Stimulated activated CD8-positive, alpha-beta memory T cell treated with anti-CD3 and anti-CD28 coated beads, Interleukin-7, amount 100 ng/mL, for 4 hours (primary cell): ENCODE measurements at places on chromosomes 3 and 15.

DNA sequence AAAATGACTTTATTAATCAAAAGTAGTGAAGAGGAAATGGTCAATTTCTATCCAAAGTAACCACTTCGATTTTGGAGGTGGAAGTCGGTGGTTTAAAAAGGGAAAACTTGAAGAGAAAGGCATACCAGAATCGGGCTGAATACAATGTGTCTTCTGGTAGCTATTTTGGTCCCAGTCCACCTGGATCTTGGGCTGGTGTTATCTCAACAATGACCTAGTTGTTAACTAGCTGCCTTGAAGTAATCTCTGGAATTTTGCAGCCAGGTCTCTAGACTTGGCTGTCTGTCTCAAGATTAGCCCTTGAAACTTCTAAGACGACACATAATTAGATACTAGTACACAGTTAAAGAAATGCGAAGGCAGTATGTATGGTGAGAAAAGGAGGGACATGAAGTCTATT lies 409.8 kb downstream of the GRM7 start:
- no peak for DNase-seq

- DNase-seq = no peak
These were observed 22.5 kb upstream of the PPIB start for GRCh38 chr15:64185146-64185911.

DNA sequence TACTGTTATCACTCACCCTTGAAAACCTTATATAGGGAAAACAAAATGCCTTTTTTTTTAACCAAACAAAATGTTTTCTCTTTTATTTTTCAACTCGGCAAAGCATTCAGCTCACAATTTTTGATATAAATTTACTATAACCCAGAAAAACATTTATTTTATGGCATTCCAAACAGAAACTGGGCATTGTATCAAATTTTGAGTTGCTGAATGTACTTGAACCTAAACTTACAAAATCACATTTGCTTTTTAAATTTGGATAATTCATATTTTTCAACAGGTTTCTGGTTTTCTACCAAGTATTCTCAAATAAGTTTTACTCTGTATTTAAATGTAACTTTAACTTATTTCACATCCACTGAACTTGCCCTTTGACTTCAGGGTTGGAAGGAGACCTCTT lies 405.6 kb downstream of the GRM7 start:
- DNase-seq = no peak

DNA sequence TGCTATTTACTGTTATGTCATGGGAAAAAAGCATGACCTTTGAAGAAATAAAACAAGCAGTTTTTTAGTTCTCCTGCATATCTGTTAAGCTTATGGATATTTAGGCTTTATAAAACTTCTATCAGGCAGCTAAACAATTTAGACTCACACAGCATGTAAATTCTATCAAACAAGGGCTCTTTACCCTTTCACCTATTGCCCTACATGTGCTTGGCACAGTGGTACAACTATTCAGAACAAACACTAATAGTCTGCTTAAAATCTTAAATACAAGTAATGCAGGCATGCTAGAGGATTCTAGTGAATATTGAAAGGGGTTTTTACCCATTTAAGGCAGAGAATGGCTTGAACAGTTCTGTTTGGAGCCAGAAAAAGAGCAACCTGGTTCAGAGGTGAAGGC lies 23.4 kb upstream of the NANOGP8 start:
- no peak for DNase-seq

GRCh38 chr3:40631341-40631995 lies 106.7 kb downstream of the ZNF621 start:
- no peak for DNase-seq

DNA sequence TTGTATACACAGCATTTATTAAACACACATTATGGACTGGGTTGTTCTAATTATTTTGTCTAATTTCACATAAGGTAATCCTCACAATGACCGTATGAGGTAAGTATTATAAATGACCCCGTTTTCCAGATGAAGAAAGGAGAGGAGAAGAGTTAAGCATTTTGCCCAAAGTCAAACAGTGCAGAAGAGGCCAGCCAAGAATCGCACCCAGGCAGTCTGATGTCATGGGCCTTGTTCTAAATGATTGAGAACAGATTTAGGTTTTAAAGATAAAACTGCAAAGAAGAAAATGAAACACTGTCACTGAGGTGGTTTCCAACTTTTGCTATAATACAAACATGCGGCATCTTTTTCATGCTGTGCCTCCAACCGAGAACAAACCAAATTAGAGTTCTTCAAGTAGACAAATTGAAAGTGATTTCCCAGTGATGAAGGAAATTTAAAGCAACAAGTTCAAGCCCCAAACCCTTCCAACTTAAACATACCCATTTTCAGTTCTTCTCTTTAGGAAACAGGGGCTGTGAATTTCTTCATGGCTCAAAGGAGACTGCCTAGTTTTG lies 155.3 kb downstream of the THRB start:
- no peak for DNase-seq

GRCh38 chr15:76951220-76951619 lies 19.7 kb downstream of the RCN2 start:
- DNase-seq = no peak

GRCh38 chr3:101216710-101217465 lies 103.5 kb downstream of the IMPG2 start:
- no peak for DNase-seq

- no peak for DNase-seq
These were observed 200.0 kb downstream of the ZNF385D start for GRCh38 chr3:21551019-21551418.

DNA sequence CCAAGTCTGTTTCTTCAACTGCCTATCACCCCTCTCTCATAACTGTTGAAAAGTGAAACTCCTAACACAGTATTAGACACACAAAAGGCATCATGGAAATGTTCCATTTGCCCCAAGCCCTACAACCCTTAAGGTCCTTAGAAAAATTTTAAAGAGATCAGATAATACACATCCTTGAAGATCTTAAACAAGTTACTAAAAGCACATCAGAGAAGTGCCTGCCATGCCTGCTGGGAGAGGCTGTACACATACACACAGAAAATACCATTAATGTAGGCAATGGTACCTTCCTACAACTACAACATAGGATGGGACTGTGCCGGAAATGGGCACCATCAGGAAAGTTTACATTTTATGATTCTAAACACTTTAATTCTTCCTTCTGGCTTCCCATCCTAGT lies 3.3 kb downstream of the ADAM10 start:
- DNase-seq = no peak

GRCh38 chr3:121951291-121951919 lies 57.2 kb downstream of the SLC15A2 start:
- no peak for DNase-seq

DNA sequence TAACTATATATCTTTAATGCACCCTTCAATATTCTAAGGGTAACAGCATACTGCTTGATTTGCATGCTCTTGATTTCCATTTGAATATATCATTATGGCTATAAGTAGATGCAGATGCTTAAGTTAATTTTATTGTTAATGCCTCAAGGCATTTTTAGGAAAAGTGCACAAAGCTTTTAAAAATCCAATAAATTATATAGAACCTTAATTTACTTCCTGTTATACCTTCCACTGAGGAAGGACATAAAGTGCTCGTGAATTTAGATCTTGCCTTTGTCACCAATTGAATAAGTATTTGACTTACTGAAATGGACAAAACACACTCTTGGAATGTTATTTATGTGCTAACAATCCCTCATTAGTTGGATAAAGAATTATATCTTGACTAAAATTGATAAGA lies 276.7 kb upstream of the CCDC54 start:
- DNase-seq = no peak

GRCh38 chr15:44646460-44646859 lies 17.0 kb downstream of the SPG11 start:
- no peak for DNase-seq

- DNase-seq = no peak
These were observed 10.7 kb upstream of the SHISA5 start for GRCh38 chr3:48514431-48515227.

DNA sequence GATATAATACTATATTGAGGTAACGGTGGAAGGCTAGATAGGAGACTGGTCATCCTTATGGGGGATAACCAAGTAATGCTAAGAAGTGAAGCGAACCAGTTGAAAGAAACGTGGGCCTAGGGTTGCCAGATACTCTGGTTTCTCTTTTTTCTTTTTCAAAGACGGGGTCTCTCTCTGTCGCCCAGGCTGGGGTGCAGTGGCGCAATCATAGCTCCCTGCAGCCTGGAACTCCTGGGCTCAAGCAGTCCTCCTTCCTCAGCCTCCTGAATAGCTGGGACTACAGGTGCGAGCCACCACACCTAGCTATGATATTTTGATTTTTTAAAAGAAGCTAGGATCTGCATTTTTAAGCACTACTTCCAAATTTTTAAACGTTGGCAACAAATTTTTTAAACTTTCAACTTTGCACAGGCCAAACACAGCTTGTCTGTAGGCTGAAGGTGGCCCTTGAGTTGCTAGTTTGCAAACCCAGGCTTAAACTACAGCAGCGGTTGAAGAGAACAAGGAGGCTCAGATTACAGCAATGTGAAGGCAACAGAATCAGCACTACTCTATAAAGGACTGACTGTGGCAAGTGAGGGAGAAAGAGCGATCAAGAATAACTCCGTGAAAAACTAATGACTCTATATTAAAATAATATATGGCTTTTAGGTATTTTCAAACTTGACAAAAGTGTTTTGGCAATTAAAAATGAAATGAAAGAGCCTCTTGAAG lies 1.2 kb upstream of the RUBCN start:
- no peak for DNase-seq

DNA sequence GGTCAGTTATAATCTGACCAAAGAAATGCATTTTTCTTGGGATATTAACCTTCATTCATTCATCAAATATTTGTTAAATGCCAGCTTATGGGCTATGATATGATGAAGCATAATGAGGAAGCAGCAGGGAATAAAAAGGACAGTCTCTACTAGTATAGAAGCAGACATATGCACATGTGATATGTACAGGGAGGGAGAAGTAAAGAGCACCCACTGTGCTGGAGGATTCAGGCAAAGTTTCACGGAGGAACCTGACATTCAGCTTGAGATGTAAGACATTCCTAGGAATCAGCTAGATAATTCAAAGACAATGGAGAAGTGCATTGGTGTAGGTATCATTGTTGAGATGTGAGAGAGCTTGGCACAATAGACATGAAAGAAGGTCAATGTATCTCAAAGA lies 450.7 kb downstream of the LPP start:
- DNase-seq = no peak

GRCh38 chr3:71859123-71859519 lies 74.2 kb upstream of the PROK2 start:
- no peak for DNase-seq

GRCh38 chr15:82966671-82967071 lies 14.2 kb upstream of the HOMER2 start:
- DNase-seq = no peak

- no peak for DNase-seq
These were observed 1087.1 kb upstream of the ALCAM start for GRCh38 chr3:104279617-104280016.

- DNase-seq = no peak
These were observed 413.7 kb upstream of the TBL1XR1 start for GRCh38 chr3:177610686-177611633.

DNA sequence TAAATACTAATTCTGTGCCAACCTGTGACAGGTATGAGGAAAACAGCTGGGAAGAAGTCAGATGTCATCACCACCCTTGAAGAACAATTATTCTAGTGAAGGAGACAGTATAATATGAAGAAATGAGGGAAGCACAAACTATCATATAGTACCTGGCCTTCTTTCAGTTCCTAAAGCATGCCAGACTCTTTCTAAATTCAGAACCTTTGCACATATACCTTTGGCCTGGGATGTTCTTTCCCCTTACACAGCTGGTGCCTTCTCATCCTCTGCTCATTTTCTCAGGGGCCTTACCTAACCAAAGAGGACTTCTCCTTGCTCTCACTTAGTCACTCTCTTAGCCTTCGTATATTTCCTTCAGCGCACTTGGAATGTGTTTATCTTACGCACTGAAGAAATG lies 19.0 kb downstream of the ATOSA start:
- no peak for DNase-seq

DNA sequence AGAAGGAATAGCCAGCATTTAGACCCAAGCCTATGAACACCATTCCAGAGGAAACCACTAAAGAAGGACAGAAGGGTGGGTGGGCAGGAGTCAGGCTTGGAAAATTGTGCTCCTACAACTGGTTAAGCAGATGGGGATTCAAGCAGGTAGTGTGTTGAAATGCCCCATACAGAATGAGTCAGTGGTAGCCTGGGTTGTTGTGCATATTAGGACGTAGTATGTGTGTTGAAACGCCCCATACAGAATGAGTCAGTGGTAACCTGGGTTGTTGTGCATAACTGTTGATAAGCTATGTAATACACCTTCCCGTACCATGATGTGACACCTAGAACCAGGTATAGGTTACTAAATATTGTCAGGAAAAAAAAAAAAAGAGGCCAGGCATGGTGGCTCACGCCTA lies 34.0 kb downstream of the MINDY4B start:
- no peak for DNase-seq

- peak; percentile 12 for DNase-seq
These were observed 54.8 kb downstream of the UBP1 start for GRCh38 chr3:33385423-33385822.
